H4 (cell line): ENCODE measurements at places on chromosomes 16 and 17. TPM values are rescaled to one million over a fixed set of nuclear protein-coding genes. Genes with fewer than 3 reads are reported as not detected.

DNA sequence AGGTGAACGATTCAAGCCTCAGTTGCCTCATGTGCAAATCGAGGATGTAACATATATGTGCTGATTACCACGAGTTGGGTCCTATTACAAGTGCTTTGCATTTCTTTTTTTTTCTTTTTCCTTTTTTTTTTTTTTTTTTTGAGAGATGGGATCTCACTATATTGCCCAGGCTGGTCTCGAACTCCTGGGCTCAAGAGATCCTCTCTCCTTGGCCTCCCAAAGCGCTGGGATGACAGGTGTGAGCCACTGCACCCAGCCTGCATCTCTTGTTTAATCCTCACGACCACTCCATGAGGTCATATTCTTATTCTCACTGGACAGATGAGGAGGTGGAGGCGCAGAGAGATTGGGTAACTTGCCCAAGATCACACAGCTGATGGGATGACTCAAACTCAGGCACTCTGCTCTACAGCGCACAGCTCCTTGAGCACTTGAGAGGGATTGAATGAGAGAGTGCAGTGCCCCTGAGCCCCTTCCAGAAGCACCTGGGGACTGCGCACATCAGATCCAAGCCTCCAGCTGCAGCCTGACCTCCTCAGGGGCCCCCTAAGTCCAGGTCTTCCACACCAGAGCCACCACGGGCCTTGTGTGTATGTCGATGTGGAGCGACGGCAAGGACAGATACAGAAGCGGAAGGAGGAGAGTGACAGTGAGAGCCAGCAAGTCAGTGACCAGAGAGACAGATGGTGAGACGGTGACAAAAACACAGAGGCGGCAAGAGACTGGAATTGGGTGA, 4.9 kb downstream of the STX1B start:
- no peak for DNase-seq

DNA sequence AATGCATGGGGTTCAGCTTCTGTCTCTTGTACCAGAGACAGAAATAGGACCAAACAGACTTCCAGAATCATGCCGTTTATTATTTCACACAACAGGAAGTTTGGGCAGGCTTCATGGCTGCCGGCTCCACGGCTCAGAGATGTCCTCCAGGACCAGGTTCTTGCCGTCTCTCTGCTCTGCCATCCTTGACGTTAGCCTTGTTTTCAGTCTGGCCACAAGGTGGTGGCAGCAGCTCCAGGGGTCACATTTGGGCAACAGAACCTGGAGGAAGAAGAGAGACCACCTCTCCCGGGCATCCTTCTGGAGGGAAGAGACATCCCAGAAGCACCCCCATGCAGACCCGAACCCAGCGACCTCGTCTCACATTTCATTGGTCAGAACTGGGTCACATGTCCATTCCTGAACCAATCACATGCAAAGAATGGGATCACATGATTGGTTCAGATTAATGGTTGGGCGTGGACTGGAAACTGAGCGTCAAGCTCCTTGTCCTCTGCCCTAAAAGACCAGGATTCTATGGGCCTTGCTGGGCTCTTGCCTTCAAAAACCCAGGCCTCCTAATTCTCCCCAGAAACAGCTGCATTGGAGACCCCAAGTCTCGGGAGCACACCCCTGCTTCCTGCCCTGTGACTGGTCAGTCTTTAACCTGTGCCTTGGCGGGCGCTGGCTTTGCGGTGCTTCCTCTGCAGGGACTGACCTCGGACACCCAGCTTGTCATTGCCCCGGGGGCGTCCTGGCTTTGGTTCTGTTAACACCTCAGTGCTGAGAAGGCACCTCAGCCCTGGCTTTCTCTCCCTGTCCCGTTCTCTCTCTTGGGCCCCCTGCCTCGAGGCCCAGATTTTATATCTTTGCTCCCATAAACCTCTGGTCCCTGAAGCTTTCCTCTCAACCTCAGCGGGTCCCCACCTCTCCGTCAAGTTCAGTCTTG, 63.3 kb downstream of the IRF8 start:
- DNase-seq, result no peak

DNA sequence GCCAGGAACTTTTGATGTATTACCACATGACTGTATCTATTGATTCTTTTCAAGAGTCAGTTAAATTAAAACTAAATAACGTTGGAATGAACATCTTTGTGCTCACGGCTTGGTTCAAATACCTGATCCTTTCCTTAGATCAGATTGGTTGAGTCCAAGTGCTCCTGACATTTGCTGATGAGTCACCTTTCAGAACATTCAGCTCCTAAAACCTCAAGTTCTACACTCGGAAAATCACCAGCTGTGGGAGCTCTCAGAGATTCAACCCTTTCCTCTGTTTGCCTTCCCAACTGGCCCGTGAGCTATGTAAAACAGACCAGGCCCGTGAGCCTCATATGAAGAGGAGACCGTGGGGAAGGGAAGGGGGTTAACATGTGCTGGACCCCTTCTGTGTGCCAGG, 68.1 kb downstream of the RTN4RL1 start:
- DNase-seq, result no peak

DNA sequence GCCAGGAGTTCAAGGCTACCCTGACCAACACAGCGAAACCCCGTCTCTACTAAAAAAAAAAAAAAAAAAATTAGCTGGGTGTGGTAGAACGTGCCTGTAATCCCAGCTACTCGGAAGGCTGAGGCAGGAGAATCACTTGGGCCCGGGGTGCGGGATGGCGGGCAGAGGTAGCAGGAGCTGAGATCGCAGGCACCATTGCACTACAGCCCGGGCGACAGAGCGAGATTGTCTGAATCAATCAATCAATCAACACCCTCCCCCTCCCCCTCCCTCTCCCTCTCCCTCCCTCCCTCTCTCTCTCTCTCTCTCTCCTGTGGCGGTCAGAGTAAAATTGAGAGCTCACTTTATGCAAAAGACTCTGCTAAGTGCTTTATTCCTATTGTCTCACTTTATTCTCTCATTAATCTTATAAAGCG, 1.2 kb downstream of the HSDL1 start:
- DNase-seq, result no peak

Gene C16orf46
- 0.48 and 0.80 TPM in 2 replicates for total RNA-seq

Gene ZNF319
- total RNA-seq, result 1.1 and 1.5 TPM in 2 replicates

Gene FA2H
- not detected in 2 replicates for total RNA-seq
